ENCODE measurements at places on chromosomes 5 and 9. TPM values are rescaled to one million over a fixed set of nuclear protein-coding genes. Genes with fewer than 3 reads are reported as not detected.

PCDHGB3 gene
- total RNA-seq, result not detected

DNA sequence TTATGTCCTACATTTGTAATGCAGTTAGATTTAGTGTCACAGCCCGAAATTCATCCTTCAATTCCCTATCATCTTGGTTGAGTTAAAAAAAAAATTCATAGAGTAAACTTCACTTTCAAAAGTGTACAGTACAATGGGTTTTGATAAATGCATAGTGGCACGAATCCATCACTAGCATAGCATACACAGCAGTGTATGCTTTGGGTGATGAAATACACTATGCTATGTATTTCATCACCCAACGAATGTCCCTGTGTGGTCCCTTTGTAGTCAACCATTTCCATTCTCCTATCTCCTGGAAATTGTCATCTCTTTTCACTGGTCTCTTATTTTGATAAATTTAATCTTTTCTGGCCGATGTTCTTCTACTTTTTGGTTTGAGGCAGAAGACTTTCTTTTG lies 129.4 kb upstream of the BASP1 start:
- no peak for DNase-seq

AGGF1 gene
- total RNA-seq, result 29.2 TPM

FXN gene
- total RNA-seq, result 35.9 TPM

FAM78A gene
- 36.1 TPM for total RNA-seq

SLC23A1 gene
- total RNA-seq, result not detected

CDH9 gene
- total RNA-seq, result not detected

ZNF454 gene
- not detected for total RNA-seq

CER1 gene
- not detected for total RNA-seq

GRIN1 gene
- not detected for total RNA-seq

- no peak for DNase-seq
Measured at GRCh38 chr5:148659641-148660345, 5.5 kb upstream of the HTR4 start.

DNA sequence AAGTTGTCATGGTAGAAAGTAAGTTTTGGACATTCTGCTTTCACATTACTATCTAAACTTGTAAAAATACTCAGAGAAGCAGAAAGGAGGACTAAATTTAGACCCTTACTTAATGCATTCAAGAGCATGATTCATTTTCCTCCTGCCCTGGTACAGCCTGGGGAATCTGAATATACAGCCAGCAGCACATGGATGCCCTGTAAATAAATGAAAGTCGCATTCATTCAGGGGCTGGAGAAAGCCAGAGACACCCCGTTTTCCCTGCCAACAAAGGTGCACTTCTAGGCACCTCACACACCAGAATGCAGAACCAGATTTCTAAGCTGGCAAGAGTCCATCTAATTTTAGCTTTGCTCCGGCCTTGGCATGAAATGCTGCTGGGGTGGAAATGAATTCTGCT lies 172.7 kb upstream of the KLF9 start:
- no peak for DNase-seq

DNA sequence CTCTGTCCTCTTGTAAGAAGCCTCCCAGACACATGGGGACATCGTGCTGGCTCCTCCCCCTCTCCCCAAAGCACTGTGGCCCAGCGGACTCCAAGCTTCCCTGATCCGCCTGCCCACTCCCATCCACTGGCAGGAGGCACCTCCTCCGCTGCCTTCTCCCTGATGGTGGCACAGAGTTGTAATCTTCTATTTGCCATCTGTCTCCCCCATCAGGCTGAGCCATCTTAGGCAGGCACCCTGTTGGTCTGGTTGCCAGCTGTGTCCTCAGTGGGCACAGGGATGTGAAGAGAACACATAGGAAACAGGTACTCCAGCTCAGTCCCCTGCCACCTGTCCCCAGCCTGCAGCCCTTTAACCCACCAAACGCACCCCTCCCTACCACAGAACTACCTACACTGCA lies 5.4 kb upstream of the ZDHHC12 start:
- no peak for DNase-seq

SLC34A3 gene
- total RNA-seq, result not detected

Data from activated naive CD8-positive, alpha-beta T cell treated with anti-CD3 and anti-CD28 coated beads for 36 hours (primary cell).